Activated naive CD8-positive, alpha-beta T cell treated with anti-CD3 and anti-CD28 coated beads, Interleukin-2, amount 50 U/mL, for 16 hours (primary cell): ENCODE measurements at places on chromosomes 1 and 21.

GRCh38 chr21:42089093-42089631, 18.0 kb downstream of the UMODL1 start:
- DNase-seq: no peak

DNA sequence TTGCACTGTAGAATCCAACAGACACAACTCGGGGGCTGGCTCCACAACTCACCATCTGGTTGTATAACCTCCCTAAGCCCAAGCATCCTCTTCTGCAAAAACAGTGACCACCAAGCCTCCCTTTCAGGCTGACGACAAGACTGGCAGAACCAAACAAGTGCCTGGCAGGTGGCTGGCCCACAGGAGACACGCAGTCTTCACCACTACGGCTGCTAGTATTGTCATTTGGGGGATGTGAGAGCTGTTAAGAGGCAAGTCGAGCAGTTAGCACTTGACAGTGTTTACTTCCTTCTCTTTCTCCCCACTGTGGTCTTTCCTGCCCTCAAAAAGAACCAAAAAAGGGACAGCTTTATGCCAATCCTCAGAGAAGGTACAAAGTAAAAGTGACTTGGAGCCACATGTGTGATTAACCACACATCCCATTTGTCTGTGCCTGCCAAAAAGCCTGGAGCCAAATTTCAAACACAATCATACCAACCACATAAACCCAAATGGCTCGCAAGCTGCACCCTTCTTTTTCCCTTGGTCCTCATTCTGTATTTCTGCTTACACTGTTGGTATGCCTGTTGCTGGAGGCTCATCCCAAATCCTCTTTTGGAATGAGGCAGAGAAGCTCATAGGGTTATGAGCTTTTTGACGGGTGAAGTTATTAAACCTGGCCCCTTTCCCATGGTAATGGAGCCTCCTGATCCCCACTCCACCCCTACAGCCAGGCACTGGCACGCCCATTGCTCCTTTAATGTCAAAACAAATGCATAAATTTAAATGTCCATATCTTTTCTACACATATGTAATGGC, 94.1 kb downstream of the TGFBR3 start:
- no peak for DNase-seq

DNA sequence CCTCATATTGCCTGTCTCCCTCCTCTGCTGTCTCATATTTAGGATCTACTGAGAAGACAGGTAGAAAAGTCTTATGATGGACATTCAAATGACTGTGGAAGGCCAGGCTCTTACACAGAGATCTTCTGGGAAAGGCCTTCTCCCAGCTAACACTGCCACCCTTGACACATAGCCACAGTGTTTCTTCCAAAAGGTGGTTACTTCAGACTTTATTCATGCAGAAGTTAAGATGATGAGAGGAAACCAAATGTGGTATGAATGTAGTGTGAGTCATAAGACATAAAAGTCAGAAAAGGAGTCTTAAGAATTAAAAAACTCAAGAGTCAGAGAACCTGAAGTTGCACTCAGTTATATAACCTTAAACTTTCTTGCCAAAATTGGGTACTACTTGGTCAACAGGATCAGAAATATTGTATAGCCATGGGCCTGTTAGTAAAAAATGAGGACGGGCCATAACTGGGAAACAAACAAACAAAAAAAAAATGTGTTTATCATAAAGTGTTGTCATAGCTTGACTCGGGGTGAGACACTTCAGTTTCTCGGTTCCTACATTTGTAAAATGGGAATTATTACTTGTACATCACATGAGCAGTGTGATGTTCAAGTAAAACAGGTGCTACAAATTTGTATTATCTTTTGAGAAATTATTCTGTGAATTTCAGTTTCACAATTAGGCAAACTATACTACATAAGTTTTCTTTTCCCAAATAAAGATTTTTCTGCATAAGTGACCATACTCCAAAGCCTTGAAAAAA, 1.2 kb upstream of the DENND1B start:
- no peak for DNase-seq

DNA sequence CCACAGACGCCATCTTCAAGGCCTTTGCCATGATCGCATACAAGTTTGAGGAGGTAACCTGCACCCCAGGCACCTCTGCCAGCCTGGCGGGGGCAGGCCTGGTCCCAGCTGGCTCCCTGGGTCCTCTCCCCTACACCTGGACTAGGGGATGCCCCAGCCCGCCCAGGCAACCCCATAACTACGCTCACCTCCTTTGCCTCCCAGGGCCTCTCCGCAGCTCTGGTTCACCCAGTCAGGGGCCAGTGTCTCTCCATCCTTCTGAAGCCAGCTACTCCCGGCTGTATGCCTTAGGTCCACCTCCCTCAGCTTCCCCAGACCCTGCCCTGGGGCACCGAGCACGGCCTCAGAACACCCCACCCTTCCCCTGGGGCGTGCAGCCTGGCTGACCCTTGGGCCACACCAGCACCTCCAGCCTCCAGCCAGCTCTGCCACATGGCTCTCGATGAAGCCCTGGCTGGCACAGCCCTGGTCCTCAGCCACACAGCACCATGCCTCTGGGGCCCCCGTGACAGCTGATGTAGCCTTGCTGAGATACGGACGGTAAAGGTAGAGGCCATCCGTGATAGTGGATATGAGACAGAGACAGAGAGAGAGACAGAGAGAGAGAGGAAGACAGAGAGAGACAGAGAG, 80.4 kb upstream of the COL6A1 start:
- no peak for DNase-seq

GRCh38 chr1:40844079-40844478, 18.1 kb downstream of the CITED4 start:
- no peak for DNase-seq
